ENCODE measurements at places on chromosomes 3 and 15. TPM values are rescaled to one million over a fixed set of nuclear protein-coding genes. Genes with fewer than 3 reads are reported as not detected.

The CKMT1B gene
- total RNA-seq, result not detected

The CNTN3 gene
- 0.78 TPM for total RNA-seq

The FAM107A gene
- total RNA-seq, result 0.32 TPM

The NEDD4 gene
- 19.0 TPM for total RNA-seq

The NPAP1 gene
- not detected for total RNA-seq

The STX19 gene
- not detected for total RNA-seq

The CYP8B1 gene
- not detected for total RNA-seq

The GRM7 gene
- total RNA-seq, result not detected

The USP50 gene
- total RNA-seq, result not detected

The DNAH1 gene
- 0.96 TPM for total RNA-seq

The AMT gene
- 3.0 TPM for total RNA-seq

The ZNF619 gene
- 14.3 TPM for total RNA-seq

The CLDN18 gene
- not detected for total RNA-seq

The PIK3R4 gene
- total RNA-seq, result 29.3 TPM

The TMEM43 gene
- 73.2 TPM for total RNA-seq

The P3H2 gene
- 8.1 TPM for total RNA-seq

The RBPMS2 gene
- not detected for total RNA-seq

The LRRC15 gene
- not detected for total RNA-seq

The CTXN2 gene
- not detected for total RNA-seq

The SAXO2 gene
- not detected for total RNA-seq

The ZNF662 gene
- 1.3 TPM for total RNA-seq

The WDR93 gene
- total RNA-seq, result under 0.01 TPM

The DPPA2 gene
- total RNA-seq, result not detected

The OCA2 gene
- 0.16 TPM for total RNA-seq

The COLQ gene
- not detected for total RNA-seq

The SPINK8 gene
- total RNA-seq, result not detected

The OSTN gene
- not detected for total RNA-seq
